Stimulated activated CD8-positive, alpha-beta memory T cell treated with anti-CD3 and anti-CD28 coated beads, Interleukin-2, amount 100 ng/mL, for 1 hour (primary cell): ENCODE measurements at places on chromosomes 4 and X.

DNA sequence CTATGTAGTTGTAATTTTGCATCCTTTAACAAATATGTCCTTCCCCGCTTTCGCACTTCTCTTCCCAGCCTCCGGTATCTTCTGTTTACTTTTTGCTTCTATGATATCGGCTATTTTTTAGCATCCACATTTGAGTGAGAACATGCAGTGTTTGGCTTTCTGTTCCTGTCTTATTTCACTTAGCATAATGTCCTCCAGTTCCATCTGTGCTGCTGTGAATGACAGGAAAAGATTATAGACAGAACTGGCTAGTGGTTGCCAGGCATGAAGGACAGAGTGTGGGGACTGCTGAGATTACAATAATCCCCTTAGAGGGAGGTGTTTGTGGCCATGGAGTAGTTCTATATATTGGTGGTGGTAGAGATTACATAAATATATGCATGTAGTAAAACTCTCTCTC is 588.6 kb downstream of the NLGN4X start:
- DNase-seq: no peak

GRCh38 chrX:13903405-13903804 is 86.5 kb upstream of the GPM6B start:
- DNase-seq: no peak

DNA sequence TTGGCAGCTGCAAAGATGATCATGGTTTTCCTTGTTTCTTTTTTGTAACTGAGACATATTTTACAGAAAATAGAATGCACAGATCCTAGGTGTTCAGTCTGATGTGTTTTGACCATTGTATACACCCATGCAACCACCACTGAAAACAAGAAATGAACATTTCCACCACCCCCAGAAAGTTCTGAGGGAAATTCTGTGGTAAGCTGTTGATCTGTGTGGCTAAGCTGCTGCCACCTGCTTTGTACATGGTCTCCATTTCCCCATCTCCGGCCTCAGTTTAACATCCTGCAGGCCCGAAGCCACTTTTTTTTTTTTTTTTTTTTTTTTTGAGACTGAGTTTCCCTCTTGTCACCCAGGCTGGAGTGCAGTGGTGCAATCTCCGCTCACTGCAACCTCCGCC is 65.3 kb downstream of the NYX start:
- no peak for DNase-seq

- no peak for DNase-seq
Measured at GRCh38 chr4:172393220-172393619, 580.0 kb downstream of the GALNTL6 start.

- no peak for DNase-seq
Measured at GRCh38 chrX:139559383-139560042, 29.0 kb downstream of the F9 start.

DNA sequence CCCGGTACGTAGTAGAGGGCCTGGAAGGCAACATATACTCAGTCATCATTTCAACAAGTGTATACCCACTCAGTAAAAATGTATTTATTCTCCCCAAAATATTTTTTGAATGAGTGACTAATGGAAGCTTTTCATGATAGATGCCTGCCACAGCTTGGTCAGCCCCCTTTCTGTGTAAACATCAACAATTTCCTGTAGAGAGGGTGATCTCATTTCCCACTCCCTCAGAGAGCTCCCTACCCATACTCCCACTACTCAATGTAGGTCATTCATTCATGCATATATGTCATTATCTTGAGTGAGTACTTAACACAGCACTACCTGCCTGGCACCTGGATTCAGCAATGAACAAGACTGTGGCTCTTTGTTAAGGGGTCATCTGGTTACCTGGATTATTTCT is 81.9 kb downstream of the STK32B start:
- DNase-seq: no peak

DNA sequence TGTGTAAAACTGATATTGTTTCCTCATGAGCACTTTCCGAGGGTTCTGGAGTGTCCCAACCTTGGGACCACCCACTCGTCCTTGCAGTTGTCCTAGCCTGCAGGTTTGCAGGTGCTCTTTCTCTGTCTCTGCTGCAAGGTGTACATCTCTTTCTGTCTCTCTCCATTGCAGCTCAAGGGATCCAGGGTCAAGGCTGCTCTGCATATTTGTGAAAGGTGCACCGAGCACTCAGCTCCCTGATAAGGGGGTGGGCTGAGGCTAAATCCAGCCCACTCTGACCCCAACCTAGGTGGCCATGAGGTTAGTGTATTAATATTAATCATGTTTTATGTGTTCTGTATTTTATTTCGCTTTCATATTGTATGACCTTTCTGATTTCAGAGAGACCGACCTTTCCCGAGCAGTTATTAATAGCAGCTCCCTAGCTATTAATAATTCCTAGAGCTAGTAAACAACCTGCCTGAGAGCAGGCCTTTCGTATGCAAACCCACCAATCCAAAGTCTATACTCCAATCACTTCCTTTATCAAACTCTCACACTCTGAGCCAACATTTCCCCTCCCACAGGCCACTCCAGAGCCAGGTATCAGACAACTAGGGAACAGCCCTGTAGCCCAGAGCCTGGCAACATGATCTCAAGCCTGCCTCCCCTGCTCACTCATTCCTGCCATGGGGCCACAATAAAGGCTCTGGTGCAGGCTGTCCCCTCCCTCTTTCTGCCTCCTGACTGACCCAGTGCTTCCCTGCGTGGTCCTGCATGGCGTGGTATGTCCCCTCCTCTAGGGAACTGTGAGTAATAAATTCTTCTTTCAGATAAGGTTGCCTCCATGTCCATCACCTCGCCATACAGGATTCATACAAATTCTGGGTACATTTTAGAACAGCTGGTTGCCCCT is 73.9 kb downstream of the SLC2A9 start:
- DNase-seq: no peak

DNA sequence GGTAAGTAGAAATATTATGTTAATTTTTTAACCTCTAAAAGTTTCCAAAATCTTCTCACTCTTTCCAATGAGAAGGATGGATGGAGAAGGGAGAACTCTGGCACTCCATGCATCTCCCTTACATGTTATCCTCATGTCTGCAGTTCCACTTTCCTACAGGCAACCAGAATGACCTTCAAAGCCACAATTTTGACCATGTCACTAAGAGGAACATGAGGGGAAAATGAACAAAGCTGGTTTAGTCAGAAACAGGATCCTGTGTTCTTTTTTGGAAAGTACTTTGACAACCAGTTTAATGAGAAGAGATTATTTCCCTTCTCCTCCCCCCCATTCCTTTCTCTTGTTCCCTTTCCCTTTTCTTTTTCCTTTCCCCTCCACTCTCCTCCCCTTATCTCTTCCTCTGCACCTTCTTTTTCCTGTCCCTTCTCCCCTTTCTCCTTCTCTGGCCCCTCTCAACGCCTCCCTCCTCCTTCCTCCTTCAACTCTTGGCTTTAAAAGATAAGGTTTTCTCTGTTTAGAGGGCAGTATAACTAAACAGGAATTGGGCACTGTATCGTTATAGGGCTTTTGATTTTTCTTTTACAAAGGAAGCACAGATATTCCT is 42.5 kb downstream of the DTHD1 start:
- no peak for DNase-seq

DNA sequence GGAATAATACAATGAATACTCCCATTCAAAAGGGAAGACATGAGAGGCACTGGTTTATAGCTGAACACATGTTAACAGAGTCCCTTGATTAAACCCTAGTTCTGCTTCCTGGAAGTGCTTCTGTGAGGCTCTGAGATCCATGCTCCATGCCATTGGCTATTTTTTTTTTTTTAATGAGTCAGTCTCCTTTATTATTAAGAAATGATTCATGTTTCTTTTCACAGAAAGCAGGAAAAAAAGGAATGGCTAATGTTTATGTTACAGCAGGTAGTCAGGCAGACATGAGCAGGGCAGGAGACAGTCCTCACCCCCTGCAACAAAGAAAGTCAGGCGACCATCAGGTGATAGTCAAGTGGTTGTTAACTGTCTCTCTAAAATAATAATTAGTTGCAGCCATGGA is 598.7 kb downstream of the EPHA5 start:
- no peak for DNase-seq

DNA sequence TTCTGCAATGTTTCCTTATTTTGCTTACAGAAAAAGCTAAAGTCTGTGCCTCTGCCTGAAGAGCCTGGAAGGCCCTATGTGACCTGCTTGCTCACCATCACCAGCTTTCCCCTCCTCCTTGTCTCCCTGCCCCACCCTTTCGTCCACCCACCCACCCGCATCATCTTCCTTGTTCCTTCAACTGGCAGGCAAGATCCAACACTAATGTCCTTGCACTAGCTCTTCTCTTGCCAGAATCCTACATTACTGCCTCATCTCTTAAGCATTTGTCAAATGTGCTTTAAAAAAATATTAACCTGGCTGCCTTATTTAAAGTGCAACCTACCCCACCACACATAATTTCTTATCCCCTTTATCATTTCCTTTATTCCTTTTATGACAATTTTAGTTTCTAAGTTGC is 165.1 kb upstream of the PPP3CA start:
- no peak for DNase-seq

- DNase-seq: no peak
Measured at GRCh38 chr4:150854600-150854999, 160.5 kb downstream of the LRBA start.

DNA sequence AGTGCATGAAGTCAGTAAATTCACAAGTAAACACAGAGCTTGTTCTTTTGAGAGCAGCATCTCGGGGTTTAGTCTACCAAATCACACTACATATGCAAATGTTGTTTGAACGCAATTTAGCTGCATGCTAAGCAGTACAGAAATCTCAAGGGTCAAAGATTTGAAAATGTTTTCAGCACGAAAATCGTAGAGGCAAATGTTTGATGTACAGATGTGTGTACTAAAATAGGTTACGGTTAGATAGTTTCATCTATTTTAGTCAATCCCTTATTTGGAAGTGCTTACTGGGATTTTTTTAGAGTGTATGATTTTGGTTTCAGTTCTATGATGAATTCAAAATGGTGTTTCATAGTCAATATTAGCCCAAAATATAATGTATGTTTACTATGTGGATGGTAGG is 1928.2 kb upstream of the TENM3 start:
- no peak for DNase-seq

GRCh38 chr4:7590189-7590588 is 155.5 kb upstream of the PSAPL1 start:
- DNase-seq: no peak

GRCh38 chr4:98963538-98964433 is 31.7 kb upstream of the METAP1 start:
- DNase-seq: no peak

DNA sequence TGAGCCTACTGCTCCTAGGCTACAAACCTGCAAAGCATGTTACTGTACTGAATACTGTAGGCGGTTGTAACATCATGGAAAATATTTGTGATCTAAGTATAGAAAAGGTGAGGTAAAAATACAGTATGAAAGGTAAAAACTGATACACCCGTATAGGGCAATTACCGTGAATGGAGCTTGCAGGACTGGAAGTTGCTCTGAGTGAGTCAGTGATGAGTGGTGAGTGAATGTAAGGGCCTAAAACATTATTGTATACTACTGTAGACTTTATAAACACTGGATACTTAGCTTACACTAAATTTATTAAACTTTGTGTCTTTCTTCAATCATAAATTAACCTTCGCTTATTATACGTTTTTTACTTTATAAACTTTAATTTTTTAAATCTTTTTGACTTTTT is 3.7 kb downstream of the KIF4A start:
- DNase-seq: no peak

DNA sequence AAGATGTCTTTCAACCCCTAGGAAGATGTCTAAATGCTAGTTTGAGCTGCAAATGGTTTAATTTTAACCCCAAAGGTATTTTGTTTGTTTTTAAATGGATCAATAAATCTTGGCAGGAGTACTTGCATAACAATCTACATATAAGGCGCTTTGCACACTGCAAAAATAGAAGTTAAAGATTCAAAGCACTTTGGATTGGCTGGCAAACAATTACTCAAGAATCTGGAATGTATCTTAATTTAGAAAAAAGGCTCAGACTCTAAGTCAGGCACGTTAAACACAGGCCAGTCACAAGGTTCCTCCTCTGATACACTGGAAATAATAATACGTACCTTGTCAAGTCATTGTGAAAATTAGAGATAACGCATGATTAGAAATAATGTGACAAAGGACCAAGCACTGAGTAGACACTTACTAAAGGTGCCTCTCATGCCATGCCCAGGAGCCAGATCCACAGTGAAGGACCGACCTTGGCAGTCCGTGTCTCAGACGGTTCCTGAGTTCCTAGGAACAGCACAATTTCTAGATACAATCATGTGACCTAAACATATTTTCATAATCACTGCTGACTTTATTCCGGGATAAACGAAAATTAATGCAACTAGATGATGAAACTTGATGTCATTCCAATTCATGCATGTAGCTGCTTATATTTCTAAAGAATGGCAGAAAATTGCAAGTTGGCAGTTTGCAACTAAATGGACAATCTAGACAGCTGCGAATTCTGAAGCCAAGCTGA is 49.6 kb downstream of the PROM1 start:
- DNase-seq: no peak

GRCh38 chr4:177450426-177451107 is 8.3 kb upstream of the AGA start:
- no peak for DNase-seq

- DNase-seq: no peak
Measured at GRCh38 chr4:24114919-24115500, 225.2 kb upstream of the PPARGC1A start.

DNA sequence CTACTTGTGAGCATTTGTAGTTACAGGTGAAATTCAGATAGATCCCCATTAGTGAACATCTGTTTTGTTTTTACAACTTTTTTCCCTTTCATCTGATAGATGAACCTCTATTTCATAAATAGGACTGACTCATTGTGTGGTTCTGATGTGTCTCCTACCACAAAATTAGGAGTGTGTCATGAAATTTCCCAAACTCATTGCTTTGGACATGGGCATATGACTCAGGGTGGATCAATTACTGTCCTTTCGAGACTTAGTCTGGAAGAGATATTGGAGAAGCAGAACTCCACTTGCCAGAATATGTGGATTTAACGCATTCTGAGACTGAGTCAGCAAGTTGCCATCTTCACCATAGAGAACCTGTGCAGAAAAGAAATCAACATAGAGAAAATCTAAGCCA is 53.5 kb upstream of the PCDH10 start:
- DNase-seq: no peak
